ENCODE measurements at places on chromosomes 16 and 17. TPM values are rescaled to one million over a fixed set of nuclear protein-coding genes. Genes with fewer than 3 reads are reported as not detected.

GRCh38 chr17:18959845-18960240 lies 7.9 kb downstream of the SLC5A10 start:
- DNase-seq = no peak

GNAO1 gene
- 5.2 TPM for total RNA-seq

GRCh38 chr17:64150237-64151015 lies 20.5 kb upstream of the ERN1 start:
- DNase-seq = no peak

DNA sequence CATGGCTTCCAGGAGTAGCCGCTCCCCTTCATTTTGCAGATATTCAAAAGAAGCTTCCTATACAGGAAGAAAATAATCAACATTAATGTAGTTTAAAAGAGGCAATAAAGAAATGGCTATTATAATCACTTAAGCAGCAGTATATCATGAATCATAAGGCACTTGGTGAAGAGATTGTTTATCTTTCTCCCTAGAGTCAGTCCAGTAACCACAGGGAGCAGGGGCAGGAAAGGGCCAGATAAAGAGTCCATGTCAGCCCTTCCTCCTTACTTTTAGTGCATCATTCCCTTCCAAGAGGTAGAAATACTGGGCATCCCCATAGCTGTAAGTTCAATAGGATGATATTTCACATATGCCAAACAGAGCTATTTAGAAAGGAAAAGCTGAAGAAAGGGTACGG lies 184.6 kb upstream of the C17orf78 start:
- DNase-seq = no peak

DNA sequence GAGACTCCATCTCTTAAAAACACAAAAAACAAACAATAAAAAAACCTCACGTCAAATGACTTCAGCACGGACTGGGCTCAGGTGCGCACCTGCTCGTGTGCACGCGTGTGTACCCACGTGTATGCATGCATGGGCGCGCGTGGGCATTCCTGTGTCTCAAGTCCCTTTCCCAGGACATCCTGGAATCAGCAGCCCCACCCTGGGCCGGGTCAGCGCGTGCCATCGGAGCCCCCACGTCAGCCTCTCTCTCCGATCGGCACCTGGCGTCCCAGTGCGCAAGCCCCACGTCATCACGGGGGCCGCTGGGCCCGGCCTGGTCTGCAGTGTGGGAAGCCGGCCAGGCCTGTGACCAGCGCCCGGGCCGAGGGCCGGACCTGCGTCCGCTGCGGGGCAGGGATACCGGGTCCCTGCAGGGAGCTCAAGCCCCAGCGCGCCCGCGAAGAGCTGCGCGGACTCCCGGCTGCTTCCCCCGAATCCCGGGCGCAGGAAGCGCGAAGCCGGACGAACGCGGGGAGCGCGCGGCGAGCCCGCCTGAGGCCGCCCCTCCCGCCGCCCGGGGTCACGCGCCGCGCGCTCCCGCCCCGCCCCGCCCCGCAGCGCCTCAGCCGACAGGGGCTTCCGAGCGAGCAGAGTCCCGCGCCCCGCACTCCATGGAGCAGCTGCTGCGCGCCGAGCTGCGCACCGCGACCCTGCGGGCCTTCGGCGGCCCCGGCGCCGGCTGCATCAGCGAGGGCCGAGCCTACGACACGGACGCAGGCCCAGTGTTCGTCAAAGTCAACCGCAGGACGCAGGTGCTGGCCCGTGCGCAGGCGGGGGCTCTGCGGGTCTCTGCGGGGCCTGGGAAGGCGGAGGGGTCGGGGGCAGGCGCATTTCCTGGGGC lies at the start of gene FN3K:
Gene FN3K, plus strand, starts transcription at position 629 of the 880 bp plus-strand sequence. Its CDS starts 22 bp downstream, at position 651.
- peak; percentile 77 for DNase-seq

HOXB7 gene
- total RNA-seq = 3.3 TPM

DNA sequence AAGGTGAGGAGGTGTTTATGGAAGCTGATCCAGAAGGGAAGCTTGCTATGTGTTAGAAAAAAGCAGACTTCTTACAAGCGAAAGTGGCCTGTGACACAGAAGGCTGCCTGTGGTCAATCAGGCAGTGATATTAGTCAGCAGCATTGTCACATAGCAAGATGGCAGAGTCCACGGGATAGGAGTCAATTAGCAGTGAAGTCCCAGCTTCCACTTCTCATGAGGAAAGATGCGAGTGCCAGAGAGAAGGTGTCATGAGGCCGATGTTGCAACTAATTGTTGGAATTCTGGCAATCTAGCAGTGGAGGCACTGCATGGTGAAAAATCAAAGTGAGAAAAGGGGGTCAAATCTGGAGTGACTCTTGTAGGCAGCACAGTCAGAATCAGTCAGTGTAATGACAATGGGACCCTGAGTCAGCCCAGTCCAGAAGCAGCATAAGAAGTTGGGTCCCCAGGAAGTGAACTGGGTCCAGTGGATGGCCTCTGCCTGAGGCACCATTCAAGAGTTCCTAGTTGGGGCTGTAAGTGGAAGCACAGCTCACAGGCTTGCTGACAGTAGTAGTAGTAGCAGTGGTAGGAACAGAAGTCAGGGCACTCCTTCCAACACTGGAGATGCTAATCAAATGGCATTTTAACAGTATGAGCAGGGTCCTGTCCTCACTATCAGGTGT lies 85.1 kb downstream of the TNFRSF13B start:
- no peak for DNase-seq

PER1 gene
- 238 TPM for total RNA-seq

HLF gene
- total RNA-seq = 21.3 TPM

HOXB9 gene
- not detected for total RNA-seq
